ENCODE measurements at places on chromosomes 3 and 15.
A peak's percentile ranks its signal among the peaks of the same experiment; 100 is the strongest.

DNA sequence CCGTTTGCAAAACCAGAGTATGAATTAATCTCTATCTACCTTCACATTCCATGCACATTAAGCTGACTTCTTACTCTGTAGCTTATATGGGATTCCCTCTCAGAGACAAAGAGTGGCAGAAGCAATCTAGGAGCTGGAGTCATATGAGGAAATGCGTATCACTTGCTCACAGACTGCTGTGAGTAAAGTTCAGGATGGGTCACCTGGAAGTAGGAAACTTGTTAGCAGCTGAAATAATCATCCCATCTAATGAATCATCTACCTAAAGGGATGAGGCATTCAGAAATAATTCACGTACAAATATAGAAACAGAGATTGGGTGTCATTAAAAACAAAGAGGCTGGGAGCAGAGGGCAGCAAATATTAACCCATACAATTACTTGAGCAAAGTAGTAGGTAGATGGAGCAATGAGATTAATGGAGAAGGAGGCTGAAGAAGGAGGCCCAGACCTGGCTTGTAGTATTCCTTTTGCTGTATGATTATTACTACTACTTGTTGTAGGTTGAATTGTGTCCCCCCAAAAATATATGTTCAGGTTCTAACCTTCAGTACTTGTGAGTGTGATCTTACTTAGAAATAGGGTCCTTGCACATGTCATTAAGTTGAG is 866.3 kb downstream of the ROBO2 start:
- DNase-seq, result no peak

- no peak for DNase-seq
Measured at GRCh38 chr3:113259196-113259595, 47.8 kb downstream of the BOC start.

DNA sequence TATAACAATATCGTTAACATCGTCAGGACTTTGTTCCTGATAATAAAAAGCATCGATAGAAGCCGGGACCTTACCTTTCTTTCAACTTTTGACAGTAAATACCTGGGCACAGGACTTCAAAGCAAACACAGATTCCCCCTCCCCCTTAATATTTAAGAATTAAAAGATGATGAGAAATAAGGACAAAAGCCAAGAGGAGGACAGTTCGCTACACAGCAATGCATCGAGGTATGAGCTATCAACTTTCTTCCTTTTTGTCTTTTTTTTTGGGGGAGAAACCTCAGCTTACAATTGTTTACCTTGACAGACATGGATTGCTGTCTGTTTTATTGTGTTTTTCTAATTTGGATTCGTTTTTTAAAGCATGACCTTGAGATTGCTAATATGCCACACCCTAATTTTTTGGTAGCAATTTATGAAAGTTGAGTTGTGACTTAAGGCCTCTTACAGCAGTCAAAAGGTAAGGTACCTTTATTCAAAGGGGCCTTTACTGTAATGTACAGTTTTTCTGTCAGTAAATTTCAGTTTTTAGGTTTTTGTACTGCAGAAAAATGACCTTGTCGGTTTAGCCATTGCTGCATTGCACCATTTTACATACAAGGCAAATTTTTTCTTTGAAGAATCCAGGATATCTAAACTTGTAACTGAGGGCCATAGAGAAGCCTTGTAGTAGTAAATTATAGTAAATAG is 1.1 kb downstream of the CHD2 start:
- no peak for DNase-seq

DNA sequence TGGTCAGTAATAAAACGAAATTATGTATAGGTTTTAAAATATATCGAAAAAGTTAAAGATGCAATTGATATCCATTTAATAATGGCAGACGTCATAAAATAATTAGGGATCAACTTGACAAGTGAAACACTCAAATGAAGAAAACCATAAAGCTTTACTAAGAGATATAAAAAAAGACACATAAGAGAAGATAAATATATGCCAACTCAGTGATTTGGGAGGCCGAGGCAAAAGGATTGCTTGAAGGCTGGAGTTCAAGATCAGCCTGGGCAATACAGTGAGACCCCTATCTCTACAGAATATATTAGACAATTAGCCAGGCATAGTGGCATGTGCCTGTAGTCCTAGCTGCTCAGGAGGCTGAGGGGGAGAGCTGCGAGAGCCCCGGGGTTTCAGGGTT is 190.5 kb downstream of the SV2B start:
- no peak for DNase-seq

- no peak for DNase-seq
Measured at GRCh38 chr3:49792371-49793150, 6.2 kb upstream of the IP6K1 start.

DNA sequence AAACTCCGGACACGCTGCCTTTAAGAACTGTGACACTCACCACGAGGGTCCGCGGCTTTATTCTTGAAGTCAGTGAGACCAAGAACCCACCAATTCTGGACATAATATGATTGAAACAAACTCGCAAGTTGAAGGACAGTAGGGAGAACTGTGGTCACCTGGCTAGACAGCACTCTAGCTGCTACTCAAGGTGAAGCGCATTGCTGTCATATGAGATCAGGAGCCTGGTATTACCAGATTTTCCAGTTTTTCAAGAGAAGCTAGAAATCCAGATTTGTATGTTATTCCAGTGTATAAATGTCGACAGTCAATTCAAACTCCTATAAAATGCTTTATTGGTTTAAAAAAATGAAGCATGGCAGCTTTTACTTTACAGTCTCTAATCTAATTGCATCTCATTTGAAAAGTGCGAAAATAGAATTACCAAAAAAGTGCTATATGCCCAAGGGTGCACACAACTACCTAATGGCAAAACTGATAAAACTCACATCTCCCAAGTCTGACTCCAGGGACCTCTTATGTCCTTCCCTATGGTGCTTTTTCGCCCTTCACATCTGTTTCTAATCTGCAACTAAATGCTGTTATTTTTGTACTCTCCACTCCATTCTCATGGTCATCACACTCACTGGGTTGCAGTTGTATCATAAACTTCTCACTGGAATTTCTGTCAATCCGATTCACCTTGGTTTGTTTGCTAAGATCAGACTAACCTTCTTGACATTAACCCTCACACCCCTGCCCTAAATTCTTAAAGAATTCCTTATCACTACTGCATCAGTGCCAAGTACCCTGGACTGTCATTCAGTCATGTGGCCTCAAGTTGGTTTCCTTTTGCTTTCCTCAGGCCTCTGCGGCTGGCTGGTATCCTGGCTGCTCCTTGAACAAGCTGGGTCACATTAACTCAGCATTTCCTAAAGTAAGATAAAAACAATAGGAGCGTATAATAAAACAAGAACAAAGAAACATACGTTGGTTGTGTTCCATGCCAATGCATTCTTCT is 31.5 kb upstream of the ARHGEF26 start:
- DNase-seq, result no peak

- no peak for DNase-seq
Measured at GRCh38 chr15:57367556-57367955, 8.7 kb upstream of the CGNL1 start.

GRCh38 chr3:114417675-114418074 is 123.8 kb downstream of the TIGIT start:
- DNase-seq, result no peak

DNA sequence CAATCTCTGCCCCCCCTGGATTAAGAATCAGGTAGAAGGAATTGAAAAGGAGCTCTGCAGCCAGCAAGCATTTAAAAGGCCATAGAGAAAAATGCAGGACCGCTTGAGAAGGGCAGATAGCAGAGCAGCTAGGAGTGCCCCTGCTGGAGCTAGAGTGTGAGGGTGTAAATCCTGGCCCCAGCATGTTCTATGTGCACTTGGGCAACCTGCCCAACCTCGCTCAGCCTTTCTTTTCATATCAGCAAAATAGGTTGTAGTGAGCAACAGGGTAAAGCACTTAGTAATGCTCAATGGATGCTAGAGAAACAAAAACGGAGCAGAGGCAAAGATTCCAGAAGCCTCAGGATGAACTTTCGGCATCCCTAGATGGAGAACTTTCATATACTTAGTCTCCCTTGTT is 25.0 kb upstream of the THBS1 start:
- DNase-seq, result no peak

- no peak for DNase-seq
Measured at GRCh38 chr3:141851411-141851810, 25.0 kb upstream of the ATP1B3 start.

DNA sequence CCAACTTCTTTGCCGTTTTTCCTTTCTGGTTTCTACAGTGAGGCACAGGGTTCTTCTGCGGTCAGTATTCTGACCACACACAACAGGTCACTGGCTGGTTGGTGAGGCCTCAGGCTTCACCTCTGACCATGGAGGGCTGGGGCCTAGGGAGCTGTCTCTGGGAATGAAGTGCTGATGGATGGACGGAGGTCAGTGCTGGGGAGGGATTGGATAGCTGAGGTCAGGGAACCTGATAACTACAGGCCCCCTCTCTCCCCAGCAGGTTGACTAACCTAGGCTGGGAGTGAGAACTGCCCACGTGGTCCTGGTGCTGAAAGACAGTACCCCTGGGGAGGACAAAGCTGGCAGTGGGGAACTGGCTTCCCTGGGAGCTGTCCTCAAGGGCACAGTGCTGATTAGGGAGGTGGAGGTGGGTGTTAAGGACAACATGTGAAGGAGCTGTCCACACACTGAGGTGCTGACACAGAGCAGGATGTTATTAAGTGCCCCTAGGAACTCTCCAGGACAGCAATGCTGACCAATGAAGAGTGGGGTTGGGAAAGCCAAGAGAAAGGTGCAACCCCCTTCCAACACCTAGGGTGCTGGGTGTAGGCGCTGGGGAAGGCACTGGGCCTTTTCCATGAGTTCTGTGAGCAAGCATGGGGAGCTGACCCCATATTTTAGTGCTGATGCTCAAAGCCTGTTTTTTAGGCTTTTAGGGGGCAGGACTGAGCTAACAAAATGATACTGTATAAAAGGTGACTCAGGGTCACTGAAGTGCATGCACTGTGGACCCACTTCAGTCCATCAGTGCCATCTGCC is 45.2 kb downstream of the ATP2B2 start:
- peak; percentile 46 for DNase-seq

- no peak for DNase-seq
Measured at GRCh38 chr15:68683026-68683425, 104.2 kb downstream of the CORO2B start.

GRCh38 chr15:76149291-76149915 is 89.6 kb downstream of the TMEM266 start:
- no peak for DNase-seq

- DNase-seq, result peak; percentile 41
Measured at GRCh38 chr15:52464478-52464877, 64.2 kb downstream of the MYO5A start.

GRCh38 chr3:54599716-54600115 is 328.1 kb downstream of the LRTM1 start:
- no peak for DNase-seq

DNA sequence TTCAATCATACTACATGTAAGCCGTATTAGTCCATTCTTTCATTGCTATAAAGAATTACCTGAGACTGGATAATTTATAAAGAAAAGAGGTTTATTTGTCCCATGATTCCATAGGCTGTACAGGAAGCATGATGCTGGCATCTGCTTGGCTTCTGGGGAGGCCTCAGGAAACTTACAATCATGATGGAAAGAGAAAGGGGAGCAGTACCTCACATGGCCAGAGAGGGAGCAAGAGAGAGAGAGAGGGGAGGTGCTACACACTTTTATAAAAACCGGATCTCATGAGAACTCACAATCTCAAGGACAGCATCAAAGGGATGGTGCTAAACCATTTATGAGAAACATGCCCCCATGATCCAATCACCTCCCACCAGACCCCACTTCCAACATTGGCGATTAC is 14.3 kb upstream of the CLASP2 start:
- no peak for DNase-seq

DNA sequence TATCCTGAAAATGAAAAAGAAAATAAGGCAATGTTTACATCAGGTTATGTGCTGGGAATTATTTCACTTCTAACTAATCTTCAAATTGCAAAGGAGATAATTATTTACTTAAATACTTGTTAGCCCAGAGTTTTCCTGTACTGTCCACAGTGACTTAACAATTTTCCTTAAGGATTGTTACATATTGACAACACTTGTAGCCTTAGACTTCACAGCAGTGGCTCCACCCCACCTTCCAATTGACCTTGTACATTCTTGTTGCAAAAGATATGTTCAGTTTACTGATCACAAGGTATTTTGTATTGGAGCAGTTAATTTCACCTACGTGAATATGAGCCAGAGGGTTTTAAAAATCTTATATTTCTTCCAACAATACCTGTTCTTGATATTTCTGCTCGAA is 376.9 kb downstream of the CNTN6 start:
- no peak for DNase-seq

- no peak for DNase-seq
Measured at GRCh38 chr15:48493084-48493762, 152.3 kb downstream of the FBN1 start.

GRCh38 chr3:170643831-170644230 is 58.0 kb upstream of the SLC7A14 start:
- DNase-seq, result no peak

DNA sequence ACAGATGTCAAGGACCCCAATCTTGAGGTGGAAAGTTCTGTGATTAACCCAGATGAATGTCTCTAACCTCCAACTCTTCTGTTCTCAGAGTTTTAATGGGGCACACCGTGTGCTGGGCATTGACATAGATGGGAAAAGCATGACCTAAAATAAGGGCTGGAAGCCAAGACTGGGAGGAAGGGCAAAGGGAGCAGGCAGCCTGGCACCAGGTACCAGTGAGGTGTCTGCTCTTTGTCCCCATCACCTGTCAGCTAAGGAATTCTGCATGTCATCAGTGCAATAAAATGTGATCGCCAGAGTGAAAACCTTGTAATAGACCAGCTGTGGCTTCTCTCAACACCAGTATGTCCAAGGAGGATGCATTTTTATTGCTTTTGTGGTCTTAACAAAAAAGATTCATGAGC is 143.5 kb upstream of the TPM1 start:
- DNase-seq, result no peak

GRCh38 chr15:70337277-70338186 is 239.8 kb upstream of the TLE3 start:
- no peak for DNase-seq

GRCh38 chr3:109275702-109276293 is 40.5 kb downstream of the DPPA2 start:
- peak; percentile 1 for DNase-seq

- DNase-seq, result no peak
Measured at GRCh38 chr3:29141197-29141917, 139.5 kb upstream of the RBMS3 start.

GRCh38 chr3:39064646-39065045 is 12.8 kb downstream of the WDR48 start:
- no peak for DNase-seq
